ENCODE measurements at places on chromosomes 2 and 18.

DNA sequence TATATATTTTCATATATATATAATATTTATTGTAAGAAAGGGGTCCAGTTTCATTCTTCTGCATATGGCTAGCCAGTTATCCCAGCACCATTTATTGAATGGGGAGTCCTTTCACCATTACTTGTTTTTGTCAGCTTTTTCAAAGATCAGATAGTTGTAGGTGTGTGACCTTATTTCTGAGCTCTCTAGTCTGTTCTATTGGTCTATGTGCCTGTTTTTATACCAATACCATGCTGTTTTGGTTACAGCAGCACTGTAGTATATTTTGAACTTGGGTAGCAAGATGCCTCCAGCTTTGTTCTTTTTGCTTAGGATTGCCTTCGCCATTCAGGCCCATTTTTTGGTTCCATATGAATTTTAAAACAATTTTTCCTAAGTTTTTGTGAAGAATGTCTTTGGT lies 320.1 kb downstream of the CDH2 start:
- DNase-seq = no peak

- DNase-seq = no peak
Measured at GRCh38 chr18:76953156-76953555, 130.8 kb downstream of the ZNF236 start.

- no peak for DNase-seq
Measured at GRCh38 chr2:216634370-216635148, 1.3 kb downstream of the IGFBP2 start.

- DNase-seq = no peak
Measured at GRCh38 chr2:234218266-234219045, 168.0 kb downstream of the SPP2 start.

DNA sequence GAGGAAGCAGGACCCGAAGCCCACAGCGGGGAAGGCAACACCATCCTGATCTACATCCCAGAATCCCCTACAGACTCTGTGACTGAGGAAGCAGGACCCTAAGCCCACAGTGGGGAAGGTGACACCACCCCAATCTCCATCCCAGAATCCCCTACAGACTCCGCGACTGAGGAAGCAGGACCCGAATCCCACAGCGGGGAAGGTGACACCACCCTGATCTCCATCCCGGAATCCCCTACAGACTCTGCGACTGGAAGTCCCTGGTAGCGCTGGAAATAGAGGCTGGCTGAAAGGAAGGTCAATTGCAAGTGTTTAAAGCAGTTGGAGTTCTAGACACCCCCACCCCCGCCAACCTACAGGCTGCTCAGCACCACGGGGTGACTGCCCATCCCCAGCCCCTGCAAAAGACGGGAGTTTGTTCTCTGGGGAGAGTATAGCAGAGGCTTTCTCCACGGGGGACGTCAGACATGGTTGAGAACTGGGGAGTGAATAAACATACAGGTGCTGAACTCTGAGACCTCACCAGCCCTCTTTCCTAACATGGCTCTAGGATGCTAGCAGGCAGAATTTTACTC lies 21.0 kb downstream of the CIB4 start:
- DNase-seq = no peak

GRCh38 chr2:113201496-113202304 lies 27.9 kb downstream of the PSD4 start:
- no peak for DNase-seq

DNA sequence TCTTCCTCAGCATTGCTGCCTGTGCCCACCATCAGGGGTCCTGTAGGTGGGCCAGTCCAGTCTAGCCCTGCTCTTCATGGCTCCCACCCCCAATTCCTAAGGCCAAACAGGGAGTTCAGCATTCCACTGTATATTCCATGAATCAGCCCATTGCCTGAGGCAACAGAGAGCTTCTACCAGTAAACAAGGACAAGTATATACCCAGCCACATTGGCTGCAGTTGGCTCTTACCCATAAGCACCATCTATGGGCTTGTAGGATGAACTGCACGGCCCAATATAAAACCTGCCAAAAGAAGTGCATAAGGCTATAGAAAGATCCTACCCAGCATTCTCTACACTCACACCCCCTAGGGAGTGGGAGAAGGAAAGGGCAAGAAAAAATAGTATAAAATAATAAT lies 95.1 kb upstream of the SALL3 start:
- DNase-seq = no peak

DNA sequence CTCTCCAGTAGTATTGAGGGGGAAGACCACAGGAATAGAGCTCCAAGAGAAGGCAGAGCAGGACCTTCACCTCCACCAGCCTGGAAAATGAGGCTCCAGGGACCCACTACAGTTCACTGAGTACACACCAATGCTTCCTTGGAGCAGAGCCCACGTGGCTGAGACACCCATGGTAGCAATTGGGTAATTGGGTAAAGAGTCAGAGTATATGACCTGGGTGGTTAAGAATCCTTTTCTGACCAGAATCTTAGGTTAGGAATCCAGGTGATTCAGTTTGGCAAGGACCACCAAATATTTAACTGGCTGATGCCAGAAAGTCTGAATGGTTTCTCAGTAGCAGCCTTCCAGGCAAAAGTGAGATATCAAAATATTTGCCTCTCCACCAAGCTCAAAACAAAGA lies 107.7 kb downstream of the MDH1 start:
- no peak for DNase-seq

- no peak for DNase-seq
Measured at GRCh38 chr2:8984157-8984556, 19.3 kb downstream of the MBOAT2 start.

DNA sequence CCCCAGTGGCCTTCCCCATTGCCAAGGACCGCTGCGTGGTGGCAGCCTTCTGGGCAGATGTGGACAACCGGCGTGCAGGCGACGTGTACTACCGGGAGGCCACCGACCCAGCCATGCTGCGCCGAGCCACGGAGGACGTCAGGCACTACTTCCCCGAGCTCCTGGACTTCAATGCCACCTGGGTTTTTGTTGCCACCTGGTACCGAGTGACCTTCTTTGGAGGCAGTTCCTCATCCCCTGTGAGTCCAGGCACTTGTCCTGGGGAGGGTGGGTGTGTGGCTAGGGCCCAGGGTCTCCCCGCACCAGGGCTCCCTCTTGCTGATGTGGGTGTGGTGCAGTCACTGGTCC lies 31.9 kb downstream of the SNED1 start:
- DNase-seq = no peak
